ENCODE measurements at places on chromosomes 2 and 18.

DNA sequence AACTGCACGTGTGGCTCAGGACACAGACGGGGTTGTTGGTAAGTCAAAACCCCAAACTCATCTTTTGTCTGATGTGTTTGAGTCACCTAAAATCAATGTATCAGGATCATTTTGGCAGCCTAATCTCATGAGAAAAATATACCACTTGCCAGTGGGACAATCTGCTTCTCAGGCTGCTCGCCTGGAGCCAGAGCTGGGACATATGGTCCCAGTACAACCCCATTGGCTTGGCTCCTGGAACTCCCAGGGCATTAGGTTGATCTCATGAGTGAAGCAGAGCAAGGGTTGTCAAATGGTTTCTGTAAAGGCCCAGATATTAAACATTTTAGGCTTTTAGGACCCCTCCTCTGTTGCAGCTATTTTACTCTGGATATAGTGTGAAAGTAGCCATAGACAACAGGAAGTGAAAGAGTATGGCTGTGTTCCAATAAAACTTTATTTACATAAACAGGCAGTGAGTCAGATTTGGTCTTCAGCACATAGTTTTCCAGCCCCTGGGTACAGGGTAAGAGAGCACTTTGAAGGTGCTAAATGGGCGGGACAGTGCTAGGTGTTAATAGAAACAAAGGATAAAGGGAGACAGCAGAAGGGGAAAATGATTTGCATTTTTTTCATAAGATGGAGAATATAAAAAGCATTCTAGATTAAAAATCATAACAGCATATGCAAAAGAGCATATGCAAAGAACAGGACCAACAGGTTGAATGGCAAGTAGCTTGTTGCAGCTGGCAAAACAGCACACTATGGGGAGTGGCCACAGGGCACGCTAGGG, 290.8 kb downstream of the KCNS3 start:
- no peak for DNase-seq

DNA sequence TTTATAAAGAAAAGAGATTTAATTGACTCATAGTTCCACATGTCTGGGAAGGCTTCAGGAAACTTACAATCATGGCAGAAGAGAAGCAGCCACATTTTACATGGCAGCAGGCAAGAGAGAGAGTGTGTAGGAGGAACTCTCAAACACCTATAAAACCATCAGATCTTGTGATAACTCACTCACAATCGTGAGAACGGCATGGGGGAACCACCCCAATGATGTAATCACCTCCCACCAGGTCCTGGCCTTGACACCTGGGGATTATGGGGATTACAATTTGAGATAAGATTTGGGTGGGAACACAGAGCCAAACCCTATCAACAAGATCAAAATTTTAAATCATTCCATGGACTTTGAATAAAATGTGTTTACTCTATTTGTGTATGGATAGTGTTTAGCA, 575.6 kb downstream of the ADCYAP1 start:
- DNase-seq: no peak

DNA sequence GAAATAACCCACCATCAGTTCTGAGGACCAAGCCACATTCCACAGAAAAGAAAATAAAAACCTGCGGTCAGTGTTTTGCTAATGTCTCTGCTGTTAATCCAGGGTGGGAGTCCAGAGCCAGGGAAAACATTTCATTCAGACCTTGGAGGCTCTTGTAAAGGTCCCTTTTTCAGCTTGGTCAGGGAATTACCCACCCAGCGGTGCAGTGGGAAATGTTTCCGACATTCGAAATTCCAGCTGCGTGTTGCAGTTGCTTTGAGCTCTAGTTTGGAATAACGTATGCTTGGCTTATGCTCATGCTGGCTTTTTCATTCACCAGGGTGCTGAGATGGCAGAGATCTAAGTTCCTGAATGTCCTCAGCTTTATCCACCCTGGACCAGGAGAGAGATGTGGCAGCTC, 219.1 kb downstream of the TRIB2 start:
- DNase-seq: no peak

DNA sequence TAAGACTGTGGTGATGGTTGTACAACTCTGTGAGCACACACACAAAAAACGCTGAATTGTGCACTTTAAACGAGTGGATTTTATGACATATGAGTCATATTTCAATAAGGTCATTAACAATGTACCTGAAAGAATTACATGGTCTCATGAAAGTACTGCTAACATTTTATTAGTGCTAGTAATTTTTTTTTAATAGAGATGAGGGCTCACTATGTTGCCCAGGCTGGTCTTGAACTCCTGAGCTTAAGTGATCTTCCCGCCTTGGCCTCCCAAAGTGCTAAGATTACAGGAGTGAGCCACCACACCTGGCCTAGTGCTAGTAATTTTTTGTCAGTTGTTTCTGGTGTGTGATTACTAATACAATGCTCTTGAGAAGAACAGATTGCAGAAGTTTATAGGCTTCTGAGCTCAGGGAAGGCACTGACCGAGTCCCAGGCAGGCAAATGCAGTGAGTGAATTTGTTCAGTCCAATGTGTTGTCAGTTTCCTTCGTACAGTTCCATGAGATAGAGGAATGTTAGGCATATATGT, 177.0 kb downstream of the TGIF1 start:
- DNase-seq: no peak

DNA sequence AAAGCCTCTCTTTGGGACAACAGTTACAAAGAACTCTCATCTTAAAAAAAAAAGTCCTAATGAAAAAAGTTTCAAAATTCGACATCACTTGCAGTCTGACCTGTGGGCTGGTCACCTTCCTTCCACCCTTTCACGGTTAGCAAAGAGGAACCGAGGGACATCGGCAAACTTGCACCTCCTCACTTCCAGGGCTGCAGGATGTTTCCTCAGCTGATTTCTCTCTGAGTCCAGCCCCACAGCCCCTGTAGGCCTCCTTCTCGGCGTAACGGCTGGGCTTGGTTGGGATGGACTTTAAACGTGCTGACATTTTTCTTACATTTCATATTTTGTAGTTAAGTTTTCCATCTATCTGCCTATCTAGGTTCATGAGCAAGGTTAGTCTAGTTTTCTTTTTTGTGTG, 5.7 kb upstream of the CAB39 start:
- no peak for DNase-seq

DNA sequence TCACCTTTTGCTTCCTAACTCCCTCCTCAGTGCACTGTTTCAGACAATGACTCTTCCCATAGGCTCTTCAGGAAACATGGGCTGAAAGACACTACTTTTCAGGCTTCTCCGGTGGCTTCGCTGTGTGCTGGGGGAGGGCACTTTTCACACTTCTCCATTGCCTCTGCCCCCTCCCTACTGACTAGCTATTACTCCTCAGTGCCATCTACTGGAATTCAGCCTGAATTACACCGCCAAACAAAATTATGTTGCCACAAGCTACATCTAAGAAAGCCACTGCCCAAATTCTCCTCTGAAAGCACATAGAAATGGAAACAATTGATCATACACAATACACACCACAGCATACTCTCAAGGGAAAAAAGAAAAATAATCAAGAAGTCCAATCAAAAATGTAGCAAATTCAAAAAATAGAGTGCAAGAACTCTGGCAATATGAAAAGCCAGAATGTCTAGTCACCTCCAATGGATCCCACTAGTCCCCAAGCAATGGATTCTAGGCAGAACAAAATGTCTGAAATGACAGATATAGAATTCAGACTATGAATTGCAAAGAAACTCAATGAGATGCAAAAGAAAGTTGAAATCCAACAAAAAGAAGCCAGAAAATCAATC, 1139.4 kb upstream of the GYPC start:
- DNase-seq: no peak
